ENCODE measurements at places on chromosomes 12 and 14.

- no peak for DNase-seq
Observed at GRCh38 chr14:103192246-103192840, 69.1 kb downstream of the TNFAIP2 start.

DNA sequence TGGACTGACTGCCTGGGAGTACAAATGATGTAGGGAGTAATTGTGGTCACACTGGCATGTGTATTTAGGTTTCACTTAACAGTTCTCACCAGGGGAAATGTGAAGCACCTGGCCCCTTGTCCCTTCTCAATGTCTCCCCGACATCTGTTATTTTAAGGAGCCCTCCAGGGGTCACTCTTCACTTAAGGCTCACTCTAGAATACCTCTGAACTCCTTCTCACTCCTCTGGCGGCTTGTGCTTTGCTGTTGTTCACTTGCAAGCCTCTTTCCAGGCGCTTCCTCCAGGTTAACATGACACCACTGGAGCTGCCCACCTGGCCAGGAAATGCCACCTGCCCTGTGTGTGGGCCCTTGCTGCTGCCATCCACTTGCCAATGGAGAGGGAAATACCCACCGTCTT is 56.5 kb upstream of the GZMB start:
- DNase-seq: no peak

DNA sequence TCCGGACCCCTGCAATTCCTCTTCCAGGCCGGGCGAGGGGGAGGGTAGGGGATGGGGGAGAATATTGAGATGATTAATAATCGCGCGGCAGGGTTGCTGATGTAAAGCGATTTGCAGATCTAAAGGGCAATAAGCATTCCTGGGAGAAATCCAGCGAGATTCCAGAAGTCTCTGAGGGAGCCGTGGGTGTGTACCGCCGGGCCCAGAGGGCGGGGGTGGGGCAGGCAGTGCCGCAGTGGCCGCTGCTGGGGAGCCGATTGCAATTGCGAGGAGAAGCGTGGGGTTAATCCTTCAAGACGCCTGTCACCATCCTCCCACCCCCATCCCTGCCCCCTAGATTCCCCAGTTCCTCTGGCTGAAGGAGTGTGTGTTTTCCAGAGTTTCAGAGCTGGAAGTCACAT is 16.4 kb downstream of the FOS start:
- no peak for DNase-seq

GRCh38 chr12:53676656-53677015 is 753 bp upstream of the ATP5MC2 start:
- peak; percentile 68 for DNase-seq

DNA sequence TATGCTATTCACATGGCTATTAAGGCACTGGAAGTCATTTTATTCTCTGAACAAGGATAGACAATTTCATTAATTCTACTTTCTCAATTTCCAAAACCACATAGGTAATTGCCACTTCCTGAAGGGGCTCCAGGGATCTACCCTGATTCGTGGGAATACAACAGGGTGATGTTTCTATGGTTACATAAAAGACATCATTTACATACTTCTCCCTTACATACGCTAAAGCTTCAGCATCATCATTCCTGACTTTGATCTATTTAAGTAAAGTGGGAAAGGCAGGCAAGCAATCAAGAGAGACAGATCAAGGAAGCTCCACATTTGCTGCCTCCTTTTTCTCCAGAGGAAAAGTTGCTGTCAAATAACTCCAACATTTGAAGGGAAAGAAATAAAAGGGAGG is 118.8 kb upstream of the SINHCAF start:
- DNase-seq: no peak

GRCh38 chr12:118337194-118337838 is 35.4 kb downstream of the TAOK3 start:
- DNase-seq: peak; percentile 88

- no peak for DNase-seq
Observed at GRCh38 chr12:121511916-121512315, 68.9 kb downstream of the KDM2B start.

Measured in right lung (tissue), 10 donors.